ENCODE measurements at places on chromosomes 12 and 14.

GRCh38 chr12:105921872-105922669 is 216.7 kb downstream of the NUAK1 start:
- DNase-seq: no peak

- no peak for DNase-seq
Measured at GRCh38 chr14:51224551-51224950, 15.5 kb upstream of the TMX1 start.

GRCh38 chr12:84329938-84330337 is 582.7 kb downstream of the SLC6A15 start:
- no peak for DNase-seq

- DNase-seq: no peak
Measured at GRCh38 chr12:91687052-91688017, 458.3 kb downstream of the BTG1 start.

DNA sequence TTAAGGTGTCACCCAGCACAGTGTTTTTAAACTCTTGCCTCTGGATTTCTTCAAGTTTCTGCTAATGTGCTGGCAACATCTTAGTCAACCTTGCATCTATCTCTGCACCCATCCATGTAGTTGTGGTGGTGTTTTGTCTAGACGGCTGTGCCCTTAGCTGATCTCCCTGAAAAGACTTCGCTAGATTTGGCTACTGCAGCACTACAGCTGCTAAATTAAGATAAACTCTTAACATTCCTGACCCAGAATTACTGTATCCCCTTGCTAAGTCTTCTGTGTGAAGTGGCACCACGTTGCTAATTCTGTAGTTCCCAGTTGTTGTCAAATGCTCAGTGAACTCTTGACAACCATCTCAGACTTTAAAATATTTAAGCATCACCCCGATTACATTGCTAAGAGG is 66.8 kb downstream of the SRGAP1 start:
- DNase-seq: no peak
